ENCODE measurements at places on chromosomes 6 and 20.

DNA sequence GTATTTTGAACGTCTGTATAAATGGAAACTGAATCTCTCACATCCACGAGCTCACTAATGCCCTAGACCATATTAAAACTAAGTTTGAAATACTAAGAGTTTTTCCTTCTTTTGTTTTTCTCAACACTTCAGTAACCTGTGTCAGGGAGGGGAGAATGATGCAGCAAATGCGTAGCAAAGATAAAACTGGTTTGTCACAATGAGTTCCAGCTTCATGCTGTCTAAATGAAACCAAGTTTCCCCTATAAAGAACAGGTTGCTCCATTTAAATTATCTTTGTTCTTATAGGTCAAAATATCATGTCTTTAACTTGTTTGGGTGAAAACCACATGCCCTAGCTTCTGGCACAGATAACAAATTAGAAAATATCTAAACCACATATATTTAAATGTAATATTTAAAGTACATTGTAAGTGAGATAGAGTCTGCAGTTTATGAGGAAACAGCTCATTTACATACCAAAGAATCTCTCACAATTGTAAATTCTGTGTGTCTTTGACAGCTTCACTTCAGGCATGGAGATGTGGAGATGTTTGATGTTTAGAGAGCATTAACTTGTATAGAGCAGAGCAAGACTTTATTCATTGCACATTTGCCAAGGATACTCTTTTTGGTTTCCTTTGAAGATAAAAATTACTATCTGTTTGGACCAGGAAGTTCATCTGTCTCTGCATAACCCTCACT is 7.3 kb downstream of the TRDN start:
- no peak for DNase-seq

- DNase-seq: no peak
Observed at GRCh38 chr6:86203044-86203443, 560.4 kb upstream of the SYNCRIP start.

- DNase-seq: no peak
Observed at GRCh38 chr6:136437246-136437645, 113.0 kb downstream of the MAP7 start.

DNA sequence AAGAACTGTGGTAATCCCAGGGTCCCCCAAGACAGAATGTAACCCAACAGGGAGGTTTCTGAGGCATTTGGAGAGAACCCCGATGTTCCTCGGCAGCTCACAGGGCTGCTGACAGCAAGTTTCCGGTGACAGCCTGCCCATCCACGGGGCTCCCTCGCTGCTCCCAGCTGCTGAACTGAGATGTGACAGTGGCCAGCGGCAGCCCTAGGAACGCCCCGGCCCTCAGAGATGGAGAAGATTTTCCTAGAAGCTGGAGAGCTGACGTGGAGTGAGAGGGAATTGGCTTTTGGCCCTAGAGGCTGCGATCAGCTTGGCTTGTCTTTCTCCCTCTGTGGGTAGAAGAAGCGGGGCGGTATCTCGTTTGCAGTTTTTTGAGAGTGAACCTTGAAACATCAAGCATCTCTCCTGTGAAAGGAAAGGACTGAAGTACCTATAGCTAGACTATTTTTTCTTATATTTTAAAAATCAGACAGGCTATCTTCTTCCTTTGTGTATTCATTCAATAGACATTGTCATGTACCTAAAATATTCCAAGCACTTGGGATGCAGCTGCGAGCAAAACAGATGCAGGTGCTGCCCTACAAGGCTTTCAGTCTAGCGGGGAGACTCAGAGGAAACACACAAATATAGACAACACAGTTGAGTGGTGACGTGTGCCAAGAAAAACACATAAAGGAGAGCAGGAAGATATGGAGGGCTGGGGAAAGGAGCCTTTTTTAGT is 28.4 kb upstream of the NFATC2 start:
- no peak for DNase-seq

- no peak for DNase-seq
Observed at GRCh38 chr6:33639559-33639958, 18.4 kb downstream of the ITPR3 start.

Data from CD4-positive, alpha-beta T cell treated with Interferon gamma for 1 hour (primary cell).